Thoracic aorta (tissue), 2 donors: ENCODE measurements at places on chromosomes 6 and 20. TPM values are rescaled to one million over a fixed set of nuclear protein-coding genes. Genes with fewer than 3 reads are reported as not detected.

TAF4 gene
- 11.0 TPM for total RNA-seq

SCGN gene
- total RNA-seq: 4.5 TPM

CRISP3 gene
- not detected for total RNA-seq

TCF15 gene
- not detected for total RNA-seq

MACROD2 gene
- 4.2 TPM for total RNA-seq

TDP2 gene
- 40.3 TPM for total RNA-seq

LY6G6C gene
- not detected for total RNA-seq

CDS2 gene
- total RNA-seq: 63.6 TPM

ZSWIM1 gene
- 6.4 TPM for total RNA-seq

PLTP gene
- total RNA-seq: 182 TPM

IPCEF1 gene
- total RNA-seq: 3.8 TPM

TUBB2B gene
- total RNA-seq: 3.2 TPM

TMEM74B gene
- total RNA-seq: not detected

BIRC7 gene
- total RNA-seq: not detected

PHACTR3 gene
- not detected for total RNA-seq

ANKRD6 gene
- total RNA-seq: 35.3 TPM

MYB gene
- total RNA-seq: not detected

GSTA5 gene
- not detected for total RNA-seq

UST gene
- 24.2 TPM for total RNA-seq

PPP1R3G gene
- 7.3 TPM for total RNA-seq

DYNLRB1 gene
- 115 TPM for total RNA-seq

FLRT3 gene
- 1.8 TPM for total RNA-seq

EFCAB8 gene
- total RNA-seq: 1.5 TPM

KIF25 gene
- total RNA-seq: not detected

PRR18 gene
- not detected for total RNA-seq

ANGPT4 gene
- 1.6 TPM for total RNA-seq

SLC25A27 gene
- total RNA-seq: 44.4 TPM

GNAS-AS1 gene
- 0.21 TPM for total RNA-seq

EYA4 gene
- 1.3 TPM for total RNA-seq

SRSF3 gene
- total RNA-seq: 120 TPM

SNRPB2 gene
- total RNA-seq: 25.6 TPM

BTNL2 gene
- total RNA-seq: not detected

SASH1 gene
- 77.0 TPM for total RNA-seq

EYS gene
- not detected for total RNA-seq

ZNF831 gene
- 1.1 TPM for total RNA-seq

GJA10 gene
- total RNA-seq: not detected

TNF gene
- 0.71 TPM for total RNA-seq

IL17F gene
- not detected for total RNA-seq
